ENCODE measurements at places on chromosomes 7 and 10.

GRCh38 chr7:26199301-26200037, 1.1 kb downstream of the HNRNPA2B1 start:
- DNase-seq = peak; percentile 62

DNA sequence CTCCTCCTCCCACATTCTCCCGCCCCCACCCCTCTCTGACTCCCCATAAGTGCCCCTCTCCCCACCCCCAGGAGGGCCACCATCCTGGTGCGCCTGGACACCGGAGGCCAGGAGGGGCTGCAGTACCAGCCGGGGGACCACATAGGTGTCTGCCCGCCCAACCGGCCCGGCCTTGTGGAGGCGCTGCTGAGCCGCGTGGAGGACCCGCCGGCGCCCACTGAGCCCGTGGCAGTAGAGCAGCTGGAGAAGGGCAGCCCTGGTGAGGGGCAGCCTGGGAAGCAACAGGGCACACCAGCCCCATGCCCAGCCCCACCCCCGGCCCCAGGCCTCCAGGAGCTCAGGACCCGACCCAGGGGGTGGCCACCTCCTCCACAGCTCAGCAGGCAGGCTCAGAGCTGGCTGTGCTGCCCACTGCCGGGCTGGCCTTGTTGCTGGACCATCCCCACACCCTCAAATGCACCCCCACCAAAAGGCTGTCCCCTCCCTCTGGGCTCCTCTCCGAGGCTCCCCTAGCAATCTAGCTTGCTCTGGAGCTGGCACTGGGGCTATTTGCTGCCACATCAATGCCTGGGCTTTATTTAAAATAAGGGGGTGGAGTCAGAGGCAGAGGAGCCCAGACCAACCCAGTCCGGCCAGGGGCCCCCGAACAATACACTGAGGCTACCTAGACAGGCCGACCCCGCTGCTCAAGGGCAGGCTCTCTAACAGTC, 14.8 kb downstream of the ATG9B start:
- DNase-seq = no peak

DNA sequence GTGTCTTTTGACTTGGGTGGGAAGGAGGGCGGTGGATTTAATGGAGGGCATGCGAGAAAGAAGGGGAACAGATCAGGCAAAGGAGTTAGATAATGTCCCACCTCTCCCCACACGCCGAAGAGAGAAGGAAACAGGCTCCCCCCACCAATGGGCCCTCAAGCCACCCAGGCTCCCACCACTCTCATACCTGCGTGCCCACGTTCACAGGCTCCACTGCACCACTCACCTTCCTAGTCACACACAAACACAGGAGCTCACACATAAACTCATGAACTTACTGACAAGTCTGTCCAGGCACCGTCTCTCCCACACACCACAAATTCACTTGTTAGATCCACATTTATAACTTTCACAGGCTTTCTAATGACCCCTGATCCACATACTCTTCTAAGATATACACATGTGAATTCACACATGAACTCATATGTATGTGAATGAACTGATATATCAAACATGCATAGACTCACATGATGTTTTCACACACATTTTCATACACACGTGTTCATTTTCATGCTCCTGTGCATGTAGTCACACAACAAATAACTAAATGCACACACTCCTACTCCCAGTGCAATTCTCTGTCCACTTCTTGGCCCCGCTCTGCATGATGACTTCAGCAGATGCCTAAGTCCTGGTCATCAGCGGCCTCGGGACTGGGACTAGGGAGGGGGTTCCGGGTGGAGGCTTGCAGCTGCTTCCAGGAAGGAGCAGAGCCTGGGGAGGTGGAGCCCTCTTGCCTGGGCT, 1.5 kb downstream of the LZTS2 start:
- DNase-seq = no peak

- no peak for DNase-seq
These were observed 125.6 kb downstream of the CCDC71L start for GRCh38 chr7:106535234-106535932.

- DNase-seq = no peak
These were observed 551.0 kb upstream of the FOXK1 start for GRCh38 chr7:4131063-4131462.

DNA sequence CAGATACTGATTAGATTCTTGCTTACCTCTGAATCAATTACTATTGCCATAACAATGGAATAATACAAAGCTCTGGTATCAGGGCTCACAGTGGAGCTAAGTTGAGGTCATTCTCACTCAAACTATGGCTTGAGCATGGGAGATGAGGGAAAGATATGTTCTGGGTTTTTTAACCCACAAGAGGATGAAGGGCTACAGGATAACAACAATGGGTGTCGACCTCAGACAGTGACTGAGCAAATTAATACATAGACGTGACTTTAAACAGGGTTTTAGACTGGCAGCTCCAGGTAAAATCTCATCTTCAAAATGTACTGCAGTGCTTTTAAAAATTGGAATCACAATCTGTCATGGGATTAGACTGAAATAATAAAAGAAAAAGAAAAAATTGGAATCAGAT, 7.5 kb upstream of the HIBADH start:
- DNase-seq = no peak

DNA sequence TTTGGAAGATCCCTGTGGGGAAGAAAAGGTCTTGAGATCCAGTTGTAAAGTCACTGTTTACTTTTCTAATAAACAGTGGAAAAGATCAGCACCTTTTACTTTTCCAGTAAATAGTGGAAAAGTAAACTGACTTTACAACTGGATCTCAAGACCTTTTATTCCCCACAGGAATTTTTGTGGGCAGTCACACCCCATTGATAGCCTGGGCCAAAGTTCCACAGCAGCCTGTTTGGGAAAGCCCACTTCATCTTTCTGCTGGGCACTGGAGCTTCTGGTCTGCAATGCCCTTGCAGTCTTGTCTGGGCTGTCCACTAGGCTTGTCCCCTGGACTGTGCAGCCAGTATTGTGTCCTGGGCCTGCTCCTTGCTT, 50.2 kb downstream of the ADCY1 start:
- no peak for DNase-seq

GRCh38 chr10:78691301-78692030, 377.3 kb upstream of the ZMIZ1 start:
- DNase-seq = no peak

- DNase-seq = peak; percentile 70
These were observed 78.9 kb downstream of the MKI67 start for GRCh38 chr10:128047351-128047750.

GRCh38 chr7:47380325-47381133, 201.4 kb downstream of the TNS3 start:
- DNase-seq = no peak

DNA sequence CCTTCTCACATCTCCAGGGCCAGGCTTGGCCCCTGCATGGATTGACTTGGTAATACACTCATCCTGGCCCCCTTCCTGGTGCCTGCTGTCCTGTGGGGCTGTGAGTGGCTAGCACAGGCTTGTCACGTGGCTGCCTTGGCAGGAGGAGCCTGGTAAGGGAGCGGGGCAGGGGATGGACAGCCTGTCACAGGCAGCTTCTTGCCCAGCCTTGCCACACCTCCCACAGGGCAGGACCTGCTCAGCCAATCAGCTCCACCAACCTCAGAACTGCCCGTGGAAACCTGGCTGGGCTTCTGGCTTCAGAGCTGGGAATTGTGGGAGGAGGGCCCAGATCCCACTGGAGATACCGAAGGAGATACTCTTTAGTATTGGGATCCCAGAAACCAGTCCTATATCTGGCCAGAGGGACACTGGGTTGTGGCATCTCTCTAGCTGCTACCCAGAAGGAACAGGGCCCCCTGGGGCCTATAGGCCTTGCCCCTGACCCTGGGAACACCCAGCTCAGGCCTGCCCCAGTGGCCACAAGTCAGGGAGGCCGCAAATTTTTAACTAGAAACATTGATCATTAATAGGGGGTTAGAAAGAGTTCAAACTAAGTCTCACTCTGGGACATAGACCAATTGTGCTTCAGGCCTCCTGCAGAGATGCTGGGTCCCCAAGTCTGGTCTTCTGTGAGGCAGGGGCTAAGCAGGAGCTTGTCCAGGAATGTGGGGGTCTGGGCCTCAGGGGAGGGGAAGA, at the start of gene HOGA1:
Gene HOGA1 (plus strand): TSS at position 330 of the 738 bp plus-strand sequence. CDS start 315 bp downstream, at position 645.
- DNase-seq = no peak

- DNase-seq = no peak
These were observed 153.7 kb downstream of the DNAJB6 start for GRCh38 chr7:157490465-157490912.

DNA sequence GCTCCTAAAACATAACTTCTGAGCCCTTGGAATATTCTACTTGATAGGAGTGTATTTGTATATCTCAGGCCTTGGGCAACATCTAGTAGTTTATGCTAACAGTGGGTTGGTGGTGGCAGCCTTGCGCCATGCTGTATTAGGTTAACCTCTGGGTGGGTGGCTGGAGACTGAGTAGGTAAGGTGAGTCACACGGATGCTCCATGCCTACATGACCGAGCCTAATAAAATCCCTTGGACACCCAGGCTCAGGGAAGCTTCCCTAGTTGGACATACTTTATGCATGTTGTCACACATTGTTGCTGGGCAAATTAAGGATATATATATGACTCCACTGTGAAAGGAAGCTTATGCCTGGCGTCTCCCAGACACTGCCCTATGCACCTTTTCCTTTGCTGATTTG, 6.0 kb upstream of the DAGLB start:
- no peak for DNase-seq

DNA sequence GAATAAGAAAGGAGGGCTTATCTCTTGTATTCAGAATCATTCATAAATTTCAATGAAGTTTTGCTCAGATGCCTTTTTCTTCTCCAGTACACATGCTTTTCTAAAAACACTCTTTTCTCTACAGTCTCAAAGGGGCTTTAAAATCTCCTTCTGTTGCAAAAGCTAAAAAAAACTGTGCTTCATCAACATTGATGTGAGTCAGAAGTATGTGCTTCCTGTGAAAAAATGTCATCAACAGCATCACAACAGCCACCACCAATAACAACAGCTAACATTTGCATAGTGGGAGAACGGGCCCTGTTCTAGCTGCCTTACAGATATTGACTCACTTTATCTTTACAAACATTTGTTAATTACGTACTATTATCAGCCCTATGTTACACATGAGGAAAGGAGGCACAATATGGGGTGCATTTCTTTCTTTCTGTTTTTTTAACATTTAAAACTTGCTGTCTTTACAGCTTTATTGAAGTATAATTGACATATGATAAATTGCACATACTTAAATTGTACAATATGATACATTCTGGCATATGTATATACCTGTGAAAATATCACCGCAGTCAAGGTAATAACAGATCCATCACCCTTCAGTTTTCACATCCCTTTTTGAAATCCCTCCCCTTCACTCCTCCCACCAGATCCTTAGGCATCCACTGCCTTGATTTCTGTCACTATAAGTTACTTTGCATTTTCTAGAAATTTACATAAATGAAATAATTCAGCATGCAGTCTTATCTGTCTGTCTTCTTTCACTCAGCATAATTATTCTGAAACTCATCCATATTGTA, 1605.4 kb upstream of the LRRTM3 start:
- no peak for DNase-seq

DNA sequence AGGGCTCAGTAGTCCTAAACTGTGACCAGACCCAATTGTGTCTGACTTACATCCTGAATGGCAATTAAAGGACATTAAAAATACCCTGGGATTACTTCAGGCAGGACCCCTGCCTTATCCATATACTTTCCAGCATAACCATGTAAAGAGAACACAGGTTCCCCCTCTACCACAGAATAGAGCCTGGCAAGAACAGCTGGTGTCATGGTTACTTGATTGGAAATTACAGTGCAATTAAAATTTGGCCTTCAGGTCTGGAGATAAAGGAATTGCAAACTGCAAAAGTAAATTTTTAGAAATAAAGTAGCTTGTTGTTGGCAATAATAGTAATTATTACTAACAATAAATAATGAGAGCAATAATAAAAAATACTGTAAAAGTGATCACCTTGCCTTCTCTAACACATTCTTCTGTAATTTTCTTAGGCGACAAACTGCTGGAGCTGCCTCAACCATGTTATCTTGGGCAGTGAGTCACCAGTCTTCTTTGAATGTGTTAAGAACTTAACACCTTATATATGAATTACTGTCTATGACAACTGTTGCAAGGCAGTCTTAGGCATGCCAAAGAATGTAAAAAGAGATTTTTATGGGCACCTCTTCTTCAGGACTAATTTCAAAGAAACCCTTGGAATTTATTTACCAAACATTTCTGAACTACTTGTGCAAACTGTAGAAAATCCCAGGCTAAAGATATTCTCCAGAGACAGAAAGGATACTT, 53.7 kb downstream of the HIBADH start:
- DNase-seq = no peak

DNA sequence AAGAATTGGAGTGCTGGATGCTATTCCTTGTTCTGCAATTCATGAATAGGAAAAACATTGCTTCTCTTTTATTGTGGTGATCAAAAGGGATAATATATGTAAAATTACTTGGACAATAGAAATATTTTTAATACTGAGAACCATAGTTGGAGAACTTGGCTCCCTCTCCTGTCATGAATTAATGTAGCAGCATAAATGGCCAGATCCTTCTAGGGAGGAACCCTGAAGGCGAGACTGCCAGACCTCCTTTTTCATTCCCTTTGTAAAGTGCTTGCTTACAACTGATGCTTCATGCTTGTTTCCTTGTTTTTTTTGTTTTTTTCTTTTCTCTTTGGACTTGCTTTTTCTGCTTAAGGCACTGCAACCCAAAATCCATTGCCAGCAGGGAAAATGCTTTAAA, 233.6 kb downstream of the SH2D4B start:
- DNase-seq = no peak

DNA sequence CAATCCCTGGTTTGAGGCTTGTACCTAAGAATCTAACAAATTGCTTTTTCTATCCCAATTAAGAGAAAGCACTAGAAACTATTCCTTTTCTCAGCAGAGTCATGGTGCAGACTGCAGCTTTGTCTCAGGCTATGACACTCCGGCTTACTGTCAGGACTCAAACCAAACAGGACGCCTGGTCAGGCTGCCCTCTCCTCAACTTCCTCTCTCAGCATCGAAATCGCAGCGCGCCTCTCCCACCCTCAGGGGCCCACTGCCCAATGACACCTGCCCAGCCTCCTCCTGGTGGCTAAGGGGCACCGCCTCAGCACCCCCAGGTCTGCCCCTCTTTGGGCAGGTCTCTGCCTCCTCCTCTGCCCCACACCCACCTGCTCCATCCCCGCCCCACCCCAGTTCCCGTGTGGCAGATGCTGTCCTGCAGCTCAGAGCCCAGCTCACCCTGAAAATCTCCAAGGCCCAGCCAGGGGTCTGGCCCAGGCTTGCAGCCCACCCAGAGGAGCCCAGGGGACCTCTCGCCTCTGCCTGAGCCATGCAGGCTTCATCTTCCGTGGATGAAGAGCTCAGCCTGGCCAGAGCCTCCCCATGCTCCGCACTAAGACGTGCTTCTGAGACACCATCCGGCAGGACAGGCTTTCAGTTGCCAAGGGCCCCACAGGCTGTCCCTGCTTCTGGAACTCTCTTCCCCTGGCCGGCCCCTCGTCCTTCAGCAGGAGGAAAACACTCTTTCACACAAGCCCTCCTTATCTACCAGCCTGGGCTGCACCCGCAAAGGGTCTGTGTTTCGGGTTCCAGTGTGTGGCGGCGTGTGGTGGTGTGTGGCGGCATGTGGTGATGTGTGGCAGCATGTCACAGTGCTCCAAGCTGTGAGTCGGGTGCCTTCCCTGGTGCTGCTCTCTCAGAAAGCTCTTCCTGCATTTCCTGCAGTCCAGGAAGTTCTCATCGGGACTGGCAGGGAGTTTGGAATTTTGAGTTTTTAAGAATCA, 16.4 kb upstream of the PTPRN2 start:
- DNase-seq = no peak

GRCh38 chr10:122162671-122163173, 108.4 kb upstream of the BTBD16 start:
- no peak for DNase-seq

GRCh38 chr10:29555091-29555745, 79.6 kb downstream of the SVIL start:
- no peak for DNase-seq

GRCh38 chr7:120278773-120279172, 5.8 kb downstream of the KCND2 start:
- no peak for DNase-seq

All from GM06990 (cell line).